ENCODE measurements at places on chromosomes 1 and 21. TPM values are rescaled to one million over a fixed set of nuclear protein-coding genes. Genes with fewer than 3 reads are reported as not detected.

The OR2AK2 gene
- total RNA-seq, result not detected

The CFHR5 gene
- total RNA-seq, result not detected

The FHAD1 gene
- total RNA-seq, result not detected

The RGSL1 gene
- total RNA-seq, result not detected

The IL12RB2 gene
- 1.1 TPM for total RNA-seq

The CFAP45 gene
- 0.24 TPM for total RNA-seq
